ENCODE measurements at places on chromosomes 7 and 10. TPM values are rescaled to one million over a fixed set of nuclear protein-coding genes. Genes with fewer than 3 reads are reported as not detected.

Gene MCU
- total RNA-seq, result 36.2 TPM

Gene IDI2
- total RNA-seq, result not detected

GRCh38 chr10:114479307-114479706, 75.0 kb upstream of the AFAP1L2 start:
- DNase-seq, result no peak

Gene INA
- total RNA-seq, result 6.4 TPM

- DNase-seq, result no peak
Observed at GRCh38 chr7:140062118-140062527, 628 bp downstream of the PARP12 start.

Gene TYSND1
- total RNA-seq, result 2.9 TPM

DNA sequence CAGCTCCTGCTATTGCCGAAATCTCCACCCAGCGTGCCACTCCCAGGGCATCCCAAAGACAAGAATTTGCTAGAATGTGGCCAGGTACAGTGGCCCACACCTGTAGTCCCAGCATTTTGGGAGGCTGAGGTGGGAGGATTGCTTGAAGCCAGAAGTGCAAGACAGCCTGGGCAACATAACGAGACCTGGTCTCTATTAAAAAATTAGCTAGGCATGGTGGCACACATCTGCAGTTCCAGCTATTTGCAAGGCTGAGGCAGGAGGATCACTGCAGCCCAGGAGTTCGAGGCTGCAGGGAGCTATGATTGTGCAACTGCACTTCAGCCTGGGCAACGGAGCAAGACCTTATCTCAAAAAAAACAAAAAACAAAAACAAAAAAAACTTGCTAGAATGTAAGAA, 73.3 kb upstream of the LYZL2 start:
- DNase-seq, result no peak

DNA sequence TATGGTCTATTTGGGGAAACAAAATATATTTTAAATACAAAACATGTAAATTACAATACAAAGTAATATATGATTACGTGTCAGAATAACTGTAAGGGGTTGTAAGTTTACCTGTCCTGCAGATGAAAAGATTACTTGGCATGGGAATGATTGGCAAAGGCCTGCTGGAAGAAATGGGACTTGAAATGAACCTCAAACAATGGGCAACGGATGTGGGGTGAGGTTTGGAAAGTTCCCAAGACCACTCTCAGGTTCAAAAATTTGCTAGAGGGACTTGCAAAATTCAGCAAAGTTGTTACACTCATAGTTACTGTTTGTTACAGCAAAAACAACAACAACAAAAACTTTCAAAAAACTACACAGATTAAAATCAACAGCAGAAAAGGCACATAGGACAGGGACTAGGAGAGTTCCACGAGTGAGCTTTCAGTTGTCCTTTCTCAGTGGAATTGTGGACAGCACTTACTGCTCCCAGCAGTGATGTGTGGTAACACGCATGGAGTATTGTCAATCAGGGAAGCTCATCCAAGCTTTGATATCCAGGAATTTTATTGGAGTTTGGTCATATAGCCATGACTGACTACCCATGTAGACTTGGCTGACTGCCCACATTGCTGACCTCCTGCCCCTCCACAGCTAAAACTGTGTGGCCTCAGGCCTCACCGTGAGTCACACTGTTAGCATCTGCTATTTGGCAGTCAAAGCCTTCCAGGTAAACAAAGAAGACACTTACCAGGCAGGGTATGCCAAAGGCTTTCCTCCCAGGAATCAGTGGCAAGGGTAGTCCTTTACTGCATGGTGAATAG, 43.8 kb downstream of the EXOC6 start:
- peak; percentile 91 for DNase-seq

DNA sequence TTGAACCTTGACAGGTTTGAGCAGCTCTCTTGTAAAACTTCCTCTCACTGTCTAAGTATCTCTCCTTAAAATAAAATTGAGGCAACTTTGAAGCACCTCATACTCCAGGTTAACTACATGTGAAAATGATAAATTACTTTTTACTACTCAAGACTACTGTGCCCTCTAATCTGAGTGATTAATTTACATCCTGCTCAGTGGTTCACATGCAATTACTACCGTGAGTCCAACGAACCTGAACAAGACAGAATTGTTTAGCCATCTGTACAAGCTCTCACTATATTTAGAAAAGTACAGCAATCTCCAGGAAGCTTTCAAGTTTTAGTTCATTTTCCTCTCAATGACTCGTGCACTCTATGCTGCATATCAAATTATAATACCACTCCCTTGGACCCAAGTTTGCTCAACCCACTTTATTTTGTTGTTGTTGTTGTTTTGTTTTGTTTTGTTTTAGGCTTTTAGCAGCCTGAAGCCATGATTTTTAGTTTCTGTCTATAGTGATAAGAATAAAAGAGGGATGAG, 21.2 kb downstream of the PDE1C start:
- DNase-seq, result no peak

Gene AGAP9
- 2.5 TPM for total RNA-seq

- DNase-seq, result peak; percentile 96
Observed at GRCh38 chr10:62050893-62051433, 149.5 kb downstream of the ARID5B start.

Gene GDF2
- not detected for total RNA-seq

DNA sequence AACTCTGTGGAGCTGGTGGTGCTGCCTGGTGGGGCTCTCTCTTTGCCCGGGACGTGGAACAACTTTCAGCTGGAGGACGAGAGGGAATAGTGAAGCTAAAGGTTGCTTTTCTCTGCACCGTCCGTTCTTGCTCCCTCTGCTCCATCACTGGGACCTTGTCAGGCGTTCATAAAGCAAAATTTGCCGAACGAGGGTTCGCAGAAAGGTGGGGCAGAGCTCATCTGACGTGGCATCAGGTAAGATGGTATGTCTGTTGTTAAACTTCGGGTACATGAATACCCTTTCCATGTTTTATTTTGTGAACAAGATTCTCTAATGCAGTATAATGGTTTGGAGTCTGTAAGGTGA, 416 bp downstream of the BBS9 start:
- DNase-seq, result no peak

Gene OR2A12
- total RNA-seq, result not detected

Gene POLR2J3
- 14.2 TPM for total RNA-seq

GRCh38 chr10:24382979-24383663, 174.2 kb downstream of the KIAA1217 start:
- DNase-seq, result no peak

DNA sequence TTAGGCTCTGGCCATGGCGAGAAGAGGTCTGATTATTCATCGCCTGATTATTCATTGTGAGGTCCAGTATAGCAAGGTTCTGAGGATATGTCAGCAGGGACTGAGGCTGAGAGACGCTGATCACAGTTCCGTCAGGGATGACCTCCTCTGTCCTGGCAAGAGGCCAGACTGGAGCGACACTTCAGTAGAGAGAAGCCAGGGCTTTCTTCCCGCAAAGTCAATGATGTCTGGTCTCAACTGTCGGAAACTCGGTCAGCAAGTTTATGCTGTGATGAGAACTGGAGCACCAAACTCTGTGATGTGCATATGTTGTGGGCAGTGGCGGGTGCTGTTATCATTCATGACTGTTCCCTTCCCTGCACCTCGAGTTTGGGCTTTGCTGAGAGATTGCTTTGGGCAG, 29.0 kb upstream of the GNA12 start:
- DNase-seq, result no peak

DNA sequence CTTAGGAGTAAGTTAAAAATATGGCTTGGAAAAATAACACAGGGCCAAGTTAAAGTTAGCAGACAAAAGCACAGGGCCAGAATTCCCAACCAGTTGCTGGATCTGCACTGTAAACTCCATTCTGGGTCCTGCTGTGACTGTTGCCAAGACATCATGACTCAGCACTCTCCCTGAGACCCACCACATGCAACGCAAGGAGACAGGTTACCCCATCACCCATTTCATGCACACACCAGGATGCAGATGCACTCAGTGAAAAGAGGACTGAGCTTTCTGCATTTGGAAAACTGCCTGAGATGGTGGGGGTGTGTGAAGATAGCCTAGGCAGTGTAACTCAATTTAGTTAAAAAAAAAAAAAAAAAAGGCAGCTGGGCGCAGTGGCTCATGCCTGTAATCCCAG, 97.6 kb upstream of the ZNF438 start:
- peak; percentile 96 for DNase-seq

Gene RBM20
- total RNA-seq, result under 0.01 TPM

DNA sequence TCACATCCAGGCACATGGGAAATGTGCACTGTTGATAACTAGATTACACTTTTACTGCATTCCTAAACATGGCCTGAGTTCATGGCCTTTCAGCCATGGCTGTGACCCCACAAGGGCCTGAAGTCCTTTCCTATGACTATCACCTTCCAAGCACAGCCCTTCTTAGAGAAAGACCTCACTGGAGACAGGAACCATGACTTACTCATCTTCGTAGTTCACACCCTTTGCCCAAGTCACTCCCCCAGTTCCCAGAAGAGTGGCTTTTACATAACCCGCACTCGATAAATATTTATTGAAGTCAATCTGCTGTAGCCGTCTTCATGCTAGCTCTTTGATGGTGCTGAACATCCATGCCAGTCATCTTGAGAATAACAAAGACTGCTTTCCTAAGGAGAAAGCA, 632.5 kb upstream of the NRP1 start:
- no peak for DNase-seq

DNA sequence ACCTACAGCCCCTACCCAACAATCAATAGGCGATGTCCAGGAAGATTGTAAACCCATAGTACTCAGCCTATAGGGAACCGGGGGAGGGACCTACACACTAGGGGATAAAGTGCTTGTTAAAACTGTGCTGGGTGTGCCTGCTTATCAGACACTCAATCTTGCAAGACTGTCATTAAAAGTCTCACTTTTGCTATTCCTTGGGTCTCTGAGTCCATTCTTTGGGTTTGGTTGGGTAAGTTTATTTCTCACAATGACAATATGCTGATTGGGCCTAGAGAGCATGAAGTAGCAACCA, 45.6 kb downstream of the PTPRE start:
- no peak for DNase-seq

DNA sequence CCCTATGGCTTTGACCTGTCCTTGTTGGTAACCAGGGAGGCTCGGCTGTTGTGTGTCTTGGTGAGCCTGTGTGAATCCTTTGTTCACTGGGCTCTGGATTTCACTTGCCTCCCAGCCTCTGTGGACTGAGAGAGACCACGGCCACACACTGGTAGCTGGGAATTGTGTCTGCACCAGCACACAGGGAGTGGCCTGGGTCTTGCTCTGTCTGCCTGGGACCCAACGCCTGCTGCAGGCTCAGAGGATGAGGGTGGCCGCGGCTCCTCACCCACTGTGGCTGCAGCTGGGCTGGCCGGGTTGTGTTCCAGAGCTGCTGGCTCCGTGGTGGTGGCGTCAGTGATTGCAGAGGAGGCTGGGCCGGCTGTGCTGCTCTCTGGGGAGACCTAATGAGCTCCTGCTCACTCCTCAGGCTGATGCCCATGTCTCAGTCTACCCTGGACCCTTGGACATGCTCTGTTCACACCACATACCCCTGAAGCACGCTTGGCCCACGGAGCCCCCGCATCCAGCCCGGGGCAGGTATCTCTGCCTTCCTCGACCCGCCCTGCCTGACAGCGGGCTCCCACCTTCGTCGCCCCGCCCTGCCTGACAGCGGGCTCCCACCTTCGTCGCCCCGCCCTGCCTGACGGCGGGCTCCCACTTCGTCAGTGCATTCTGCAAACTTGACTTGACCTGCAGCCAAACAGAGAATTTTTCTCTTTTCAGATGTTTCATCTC, 328.5 kb downstream of the ADARB2 start:
- DNase-seq, result no peak

DNA sequence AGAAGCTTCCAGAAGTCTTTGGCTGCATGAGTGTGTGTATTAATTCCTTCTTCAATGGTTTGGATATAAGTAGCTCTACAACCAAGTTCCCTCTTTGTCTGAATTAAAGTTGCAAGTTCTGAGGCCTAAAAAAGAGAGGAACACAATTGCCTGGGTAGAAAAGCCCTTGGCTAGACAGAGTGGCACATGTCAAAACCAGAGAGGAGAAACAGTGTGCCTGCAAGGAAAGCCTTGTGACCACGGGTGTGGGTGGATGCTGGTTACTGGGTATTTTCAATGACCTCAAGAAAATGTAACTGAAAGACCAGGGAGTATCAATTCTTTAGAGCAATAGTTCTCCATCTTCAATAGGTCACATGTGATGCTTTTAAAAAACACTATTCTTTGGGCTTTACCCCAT, 148.3 kb downstream of the SVIL start:
- no peak for DNase-seq

DNA sequence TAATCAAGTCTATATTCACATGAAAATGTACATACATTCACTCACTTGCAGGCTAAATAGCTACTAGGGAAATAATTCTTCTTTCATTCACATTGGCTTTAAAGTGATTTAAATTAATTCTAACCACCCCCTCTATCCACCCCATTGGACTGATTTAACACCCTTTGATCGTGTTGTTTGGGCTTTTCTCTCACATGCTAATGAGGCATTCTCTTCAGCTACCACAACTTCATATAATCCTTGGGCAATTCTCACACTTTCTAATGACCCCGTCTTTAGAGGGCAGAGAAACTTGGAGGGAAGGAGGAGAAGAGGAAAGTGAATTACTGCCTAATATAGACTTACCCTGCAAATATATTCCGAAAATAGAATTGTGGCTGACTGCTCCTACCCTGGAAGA, 24.6 kb downstream of the GRM3 start:
- no peak for DNase-seq

- DNase-seq, result no peak
Observed at GRCh38 chr10:100886091-100886490, 26.7 kb upstream of the SLF2 start.

DNA sequence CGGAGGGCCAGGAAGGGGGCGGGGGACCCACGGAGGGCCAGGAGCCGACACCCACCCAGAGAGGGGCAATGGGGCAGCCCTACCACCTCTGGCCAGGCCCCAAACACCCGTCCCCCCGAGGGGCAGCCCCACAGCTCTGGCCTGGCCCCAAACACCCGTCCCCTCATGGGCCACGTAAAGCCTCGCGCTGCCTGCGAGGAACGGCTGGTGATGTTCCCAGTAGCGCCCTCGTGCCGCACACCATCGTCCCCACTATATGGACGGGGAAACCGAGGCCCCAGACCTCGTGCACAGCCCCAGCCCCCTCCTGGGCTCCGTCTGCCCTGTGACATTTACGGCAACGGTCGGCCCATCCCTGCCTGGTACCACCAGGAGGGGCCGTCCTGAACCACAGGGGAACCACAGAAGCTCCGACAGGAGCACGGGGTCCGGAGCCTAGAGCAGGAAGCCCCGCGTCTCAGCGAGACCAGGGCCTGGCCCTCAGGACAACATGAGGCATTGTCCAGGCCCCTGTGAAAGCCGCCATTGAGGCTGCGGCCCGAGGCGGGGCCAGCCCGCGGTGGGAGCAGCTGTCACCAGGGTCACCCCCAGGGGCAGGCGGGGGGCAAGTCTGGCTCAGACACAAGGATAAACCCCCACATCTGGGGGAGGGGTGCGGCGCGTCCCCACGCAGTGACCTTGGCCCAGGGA, 35.6 kb downstream of the GET4 start:
- no peak for DNase-seq

DNA sequence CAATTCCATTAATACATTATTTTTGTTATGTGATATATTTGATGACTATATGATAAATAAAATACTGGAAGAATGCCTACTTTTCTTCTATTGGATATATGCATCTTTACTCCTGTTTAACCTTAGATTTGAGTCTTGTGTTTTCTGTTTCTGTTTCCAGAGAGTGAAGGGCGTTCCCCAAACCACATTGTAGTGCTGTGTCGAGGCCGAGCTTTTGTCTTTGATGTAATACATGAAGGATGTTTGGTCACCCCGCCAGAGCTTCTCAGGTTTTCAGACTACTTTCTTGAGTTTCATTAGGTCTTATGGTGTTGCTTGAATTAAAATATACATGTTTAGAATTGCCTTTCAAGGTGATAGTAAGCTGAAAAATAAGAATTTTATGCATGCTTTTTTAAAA, 23.8 kb downstream of the CROT start:
- DNase-seq, result no peak

Gene DNAJC12
- total RNA-seq, result 2.3 TPM

- DNase-seq, result no peak
Observed at GRCh38 chr10:27746397-27747095, 927 bp upstream of the MKX start.

Measured in IMR-90 (cell line).